Mucosa of gallbladder (tissue), 1 donor: ENCODE measurements at places on chromosomes 1 and 21. TPM values are rescaled to one million over a fixed set of nuclear protein-coding genes. Genes with fewer than 3 reads are reported as not detected.

DMAP1 gene
- total RNA-seq, result 45.8 TPM

FAM229A gene
- 11.1 TPM for total RNA-seq

DNA sequence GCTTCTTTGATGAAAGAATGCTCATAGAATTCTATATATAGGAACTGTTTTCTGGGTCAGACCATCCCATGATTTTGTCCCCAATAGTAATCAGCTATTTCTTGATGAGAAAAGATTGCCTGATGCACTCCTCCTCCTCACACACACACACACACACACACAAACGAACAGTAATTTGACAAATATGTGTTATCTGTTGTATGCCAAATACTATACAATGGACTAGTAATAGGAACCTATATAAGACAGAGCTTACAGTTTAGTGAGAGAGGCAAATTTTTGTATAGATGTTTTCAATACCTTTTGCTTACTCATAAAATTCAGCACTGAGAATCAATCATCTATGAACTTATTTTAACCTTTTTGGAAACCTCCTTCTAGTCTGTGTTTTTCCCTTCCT, 76.8 kb downstream of the PLA2G4A start:
- DNase-seq, result no peak

GRCh38 chr21:34812504-34813265, 143.9 kb downstream of the CLIC6 start:
- DNase-seq, result no peak

- peak; percentile 62 for DNase-seq
Observed at GRCh38 chr1:39540504-39541031, 36.0 kb downstream of the PABPC4 start.
